Regular cardiac myocyte (primary cell): ENCODE measurements at places on chromosomes 3 and 15. TPM values are rescaled to one million over a fixed set of nuclear protein-coding genes. Genes with fewer than 3 reads are reported as not detected.

Gene CFAP92
- under 0.01 TPM in 1 of 2 replicates, not detected in the other for total RNA-seq

Gene KY
- total RNA-seq, result 0.56 and 0.96 TPM in 2 replicates

Gene GABRA5
- total RNA-seq, result 0.28 TPM in 1 of 2 replicates, not detected in the other

Gene TMEM212
- total RNA-seq, result not detected in 2 replicates

Gene EIF4G1
- 179 and 389 TPM in 2 replicates for total RNA-seq

Gene RSL24D1
- total RNA-seq, result 64.4 and 94.7 TPM in 2 replicates

Gene CCR9
- total RNA-seq, result not detected in 2 replicates

Gene LHFPL4
- not detected in 2 replicates for total RNA-seq

Gene PLA2G4E
- total RNA-seq, result not detected in 2 replicates

Gene GRK7
- not detected in 2 replicates for total RNA-seq

Gene HES1
- total RNA-seq, result 2.8 and 6.9 TPM in 2 replicates

Gene MNS1
- 0.85 and 4.8 TPM in 2 replicates for total RNA-seq

Gene COL7A1
- total RNA-seq, result 9.8 and 20.3 TPM in 2 replicates

Gene PLAAT1
- total RNA-seq, result 0.56 TPM in 1 of 2 replicates, not detected in the other

Gene SPINK8
- not detected in 2 replicates for total RNA-seq

Gene RTP3
- not detected in 2 replicates for total RNA-seq

Gene SMCO1
- total RNA-seq, result 0.19 and 0.28 TPM in 2 replicates

Gene GATA2
- 0.85 and 3.6 TPM in 2 replicates for total RNA-seq

Gene SKOR1
- total RNA-seq, result under 0.01 TPM in 2 replicates

Gene NLGN1
- total RNA-seq, result 5.9 and 6.1 TPM in 2 replicates

Gene CYP8B1
- total RNA-seq, result not detected in 2 replicates

Gene TM4SF18
- 0.56 and 0.77 TPM in 2 replicates for total RNA-seq

Gene ROBO1
- total RNA-seq, result 57.3 and 80.6 TPM in 2 replicates

Gene EAF1
- 30.9 and 38.6 TPM in 2 replicates for total RNA-seq

Gene PEX5L
- total RNA-seq, result under 0.01 TPM in 2 replicates

Gene TIGIT
- total RNA-seq, result under 0.01 TPM in 2 replicates

Gene CILP
- total RNA-seq, result under 0.01 TPM in 1 of 2 replicates, not detected in the other

Gene ROPN1
- not detected in 2 replicates for total RNA-seq

Gene MAGI1
- 28.9 and 40.3 TPM in 2 replicates for total RNA-seq

Gene THOC7
- 40.9 and 48.5 TPM in 2 replicates for total RNA-seq

Gene SHF
- total RNA-seq, result 0.58 and 3.1 TPM in 2 replicates

Gene FOXB1
- not detected in 2 replicates for total RNA-seq

Gene ADCY5
- under 0.01 TPM in 1 of 2 replicates, not detected in the other for total RNA-seq

Gene PCOLCE2
- 27.8 and 73.6 TPM in 2 replicates for total RNA-seq

Gene ZNF860
- 0.19 and 0.85 TPM in 2 replicates for total RNA-seq

Gene LMCD1
- 67.9 and 250 TPM in 2 replicates for total RNA-seq

Gene PLSCR5
- total RNA-seq, result not detected in 2 replicates

Gene SKIL
- 76.5 and 84.8 TPM in 2 replicates for total RNA-seq

Gene CHRNB4
- not detected in 2 replicates for total RNA-seq

Gene FOXL2
- under 0.01 and 0.19 TPM in 2 replicates for total RNA-seq

Gene PLA2G4B
- total RNA-seq, result 0.38 and 0.85 TPM in 2 replicates
